ENCODE measurements at places on chromosomes 5 and 9.
A peak's percentile ranks its signal among the peaks of the same experiment; 100 is the strongest.

GRCh38 chr9:38682713-38683112, 37.2 kb downstream of the FAM240B start:
- no peak overlapping the region for H3K4me3 ChIP-seq
- no peaks in the 10 kb centered on the region for H3K27me3 ChIP-seq
- peaks cover 9% of the 10 kb centered on the region for H3K4me1 ChIP-seq
- H3K27ac ChIP-seq: peak overlapping the region; percentile 27
- DNase-seq: peak; percentile 95

DNA sequence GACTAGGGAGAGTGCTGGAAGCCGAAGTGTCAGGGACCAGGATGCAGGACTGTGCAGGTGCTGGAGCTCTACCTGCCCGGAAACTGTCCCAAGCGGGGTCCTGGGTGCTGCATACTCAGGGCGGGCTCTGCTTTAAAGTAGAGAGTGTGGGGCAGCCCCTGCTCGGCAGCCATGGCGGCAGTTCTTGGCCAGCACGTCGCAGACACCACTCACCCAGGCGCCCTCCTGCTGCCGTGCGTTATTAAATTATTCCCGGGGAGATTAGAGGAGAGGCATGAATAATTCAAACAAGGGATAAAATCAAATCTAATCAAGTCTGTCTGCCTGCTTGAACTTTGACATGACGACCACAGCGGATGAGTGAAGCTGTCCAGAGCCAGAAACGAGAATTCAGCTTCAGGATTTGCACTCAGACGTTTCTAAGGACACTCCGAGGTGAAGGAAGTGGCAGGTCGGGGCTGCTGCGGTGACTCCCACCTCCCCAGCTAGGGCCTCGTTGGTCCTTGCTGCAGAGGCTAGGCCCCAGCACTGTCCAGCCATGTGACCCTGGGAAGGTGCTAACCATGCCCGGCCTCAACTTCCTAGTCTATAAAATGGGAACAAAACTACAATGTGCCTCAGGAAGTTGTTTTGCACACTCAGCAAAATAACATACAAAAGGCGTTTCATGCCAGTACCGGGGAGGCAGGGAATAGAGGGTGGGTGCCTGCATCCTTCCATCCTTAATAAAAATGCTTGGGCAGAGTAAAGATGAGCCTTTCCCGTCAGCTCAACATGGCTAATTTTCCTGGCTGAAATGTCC, 91.3 kb upstream of the ADAMTS2 start:
- no peaks in the 10 kb centered on the region for H3K4me1 ChIP-seq
- no peak for DNase-seq
- H3K36me3 ChIP-seq: no peaks in the 10 kb centered on the region

DNA sequence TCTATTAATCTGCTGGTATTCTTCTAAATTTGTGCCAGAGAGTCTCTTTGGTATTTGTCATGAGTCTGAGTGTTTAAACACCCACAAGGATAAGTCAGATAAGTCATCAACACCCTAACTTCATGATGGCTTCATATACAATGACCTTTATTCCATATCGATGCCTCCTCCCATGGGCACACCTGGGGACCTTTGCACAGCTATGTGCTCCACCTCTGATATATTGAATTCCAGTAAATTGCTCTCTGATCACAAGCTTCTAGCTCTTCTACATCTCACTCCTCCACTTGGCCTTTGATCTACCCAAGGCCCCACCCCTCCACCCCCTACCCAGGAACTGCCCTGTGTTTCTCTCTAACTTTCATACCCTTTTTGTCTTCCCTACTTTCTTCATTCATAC, 102.7 kb upstream of the MIER3 start:
- H3K27me3 ChIP-seq: no peaks in the 10 kb centered on the region
- H3K36me3 ChIP-seq: no peaks in the 10 kb centered on the region

- H3K27me3 ChIP-seq: no peaks in the 10 kb centered on the region
- DNase-seq: no peak
- no peak within 1 kb of the TSS for H3K4me3 ChIP-seq
- no peak within 1 kb of the TSS for H3K27ac ChIP-seq
- no peaks in the 10 kb centered on the region for H3K36me3 ChIP-seq
Observed at GRCh38 chr9:5231212-5231611, at the start of gene INSL4. TSS of gene INSL4 (plus strand) at chr9:5231419. CDS start at chr9:5231524, 105 bp downstream.
